Stimulated activated CD8-positive, alpha-beta memory T cell treated with anti-CD3 and anti-CD28 coated beads, Interleukin-4, amount 100 ng/mL, for 24 hours (primary cell): ENCODE measurements at places on chromosomes 12 and 14.

DNA sequence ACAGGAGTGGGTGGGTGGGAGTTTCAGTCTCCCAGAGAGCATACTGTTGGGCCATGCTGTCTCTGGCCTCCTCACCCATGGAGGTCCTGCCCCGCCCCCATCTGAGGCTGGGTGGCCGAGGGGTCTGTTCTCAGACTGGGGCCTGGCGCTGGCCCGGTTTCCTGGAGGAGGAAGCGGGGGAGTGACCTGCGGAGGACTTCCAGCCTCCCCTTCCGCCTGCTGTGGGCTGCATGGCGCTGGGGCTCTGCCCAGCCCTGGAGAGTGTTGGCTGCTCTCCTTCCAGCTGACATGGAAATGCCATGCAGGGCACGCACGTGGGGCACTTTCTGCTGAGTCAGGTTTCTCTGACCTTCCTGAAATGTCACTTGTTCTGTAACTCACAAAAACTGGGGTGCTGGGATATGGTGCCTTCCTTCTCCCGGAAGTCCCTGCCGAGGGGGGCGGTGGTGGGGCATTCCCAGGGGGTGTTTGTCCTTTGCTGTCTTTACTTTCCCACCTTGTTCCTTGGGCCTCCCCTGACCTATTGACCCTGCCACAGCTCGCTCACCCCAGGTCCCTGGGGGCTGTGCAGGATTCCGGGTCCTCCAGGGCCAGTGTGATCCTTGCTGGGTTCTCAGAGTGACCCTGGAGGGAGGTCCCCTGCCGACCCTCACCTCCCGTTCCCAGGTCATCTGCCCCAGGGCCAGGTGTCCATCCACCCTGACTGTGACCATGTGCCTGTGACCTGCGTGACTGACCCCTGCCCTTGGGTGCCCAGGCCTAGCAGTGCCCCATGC is 23.6 kb downstream of the PACS2 start:
- DNase-seq = no peak

- DNase-seq = no peak
Observed at GRCh38 chr14:62673014-62673755, 372.1 kb downstream of the KCNH5 start.

- no peak for DNase-seq
Observed at GRCh38 chr12:100273782-100274181, 6.8 kb downstream of the SCYL2 start.

DNA sequence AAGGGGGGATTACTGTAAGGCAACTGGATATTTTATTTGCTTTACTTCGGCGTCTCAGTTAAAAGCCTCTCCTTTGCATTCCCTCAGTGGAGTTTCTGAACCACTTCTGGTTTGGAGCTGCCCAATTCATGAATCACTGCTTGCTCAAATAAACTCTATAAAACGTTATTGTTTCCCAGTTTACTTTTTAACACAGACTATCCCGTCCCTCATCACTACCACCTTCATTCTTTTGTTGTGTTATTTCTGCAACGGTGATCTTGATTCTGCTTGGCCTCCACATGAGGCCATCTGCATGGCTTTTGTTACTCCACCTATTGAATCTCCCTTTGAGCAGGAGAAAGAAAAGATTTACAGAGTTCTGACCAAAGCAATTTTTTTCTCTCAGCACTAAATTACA is 104.0 kb upstream of the PLEKHA5 start:
- no peak for DNase-seq

DNA sequence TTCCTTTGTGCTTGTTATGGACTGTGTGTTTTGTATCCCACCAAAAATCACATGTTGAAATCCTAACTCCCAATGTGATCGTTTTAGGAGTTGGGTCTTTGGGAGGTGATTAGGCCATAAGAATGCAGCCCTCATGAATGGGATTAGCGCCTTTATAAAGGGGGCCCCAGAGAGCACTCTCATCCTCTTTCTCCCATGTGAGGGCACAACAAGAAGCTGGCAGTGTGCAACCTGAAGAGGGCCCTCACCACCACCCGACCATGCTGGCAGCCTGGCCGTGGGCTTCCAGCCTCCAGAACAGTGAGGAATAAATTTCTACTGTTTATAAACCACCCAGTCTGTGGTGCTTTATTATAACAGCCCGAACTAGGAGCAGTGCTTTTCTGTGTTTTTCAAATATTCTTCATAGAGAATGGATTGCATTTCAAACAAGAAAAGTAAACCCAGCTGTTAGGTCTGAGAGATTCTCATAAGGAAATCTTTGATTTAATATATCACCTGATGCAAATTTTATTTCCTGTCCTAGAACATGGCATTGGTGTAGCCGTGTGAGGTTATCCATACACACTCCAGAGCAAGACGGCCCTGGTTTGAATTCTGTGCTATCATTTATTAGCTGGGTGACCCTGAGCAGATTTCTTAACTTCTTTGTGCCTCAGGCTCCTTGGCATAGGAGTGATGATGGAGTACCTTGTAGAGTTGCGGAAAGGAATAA is 27.8 kb downstream of the HSPB8 start:
- DNase-seq = no peak

GRCh38 chr12:93032758-93033157 is 103.7 kb upstream of the EEA1 start:
- DNase-seq = no peak

DNA sequence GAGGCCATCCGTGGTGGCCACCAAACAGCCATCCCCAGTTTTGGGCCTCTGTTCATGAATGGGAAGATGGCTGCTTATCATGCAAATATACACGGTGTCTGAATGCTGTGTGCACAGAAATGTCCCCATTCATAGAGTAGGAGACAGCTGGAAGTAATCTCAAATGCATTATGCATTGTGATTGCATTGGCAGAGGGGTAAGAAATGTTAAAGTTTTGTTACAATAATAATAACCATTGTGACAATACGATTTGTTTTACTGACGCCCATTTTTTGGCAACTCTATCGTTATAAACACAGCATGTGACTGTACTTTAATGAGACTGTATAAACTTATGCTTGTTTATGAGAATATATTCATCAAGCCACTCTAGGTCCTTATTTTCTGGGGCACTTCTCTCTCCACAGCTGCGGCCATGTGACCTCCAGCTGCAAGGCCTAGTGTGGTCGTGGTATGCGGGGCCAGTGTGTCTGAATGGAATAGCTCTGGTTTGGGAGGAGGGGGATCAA is 474.3 kb downstream of the VRK1 start:
- no peak for DNase-seq

DNA sequence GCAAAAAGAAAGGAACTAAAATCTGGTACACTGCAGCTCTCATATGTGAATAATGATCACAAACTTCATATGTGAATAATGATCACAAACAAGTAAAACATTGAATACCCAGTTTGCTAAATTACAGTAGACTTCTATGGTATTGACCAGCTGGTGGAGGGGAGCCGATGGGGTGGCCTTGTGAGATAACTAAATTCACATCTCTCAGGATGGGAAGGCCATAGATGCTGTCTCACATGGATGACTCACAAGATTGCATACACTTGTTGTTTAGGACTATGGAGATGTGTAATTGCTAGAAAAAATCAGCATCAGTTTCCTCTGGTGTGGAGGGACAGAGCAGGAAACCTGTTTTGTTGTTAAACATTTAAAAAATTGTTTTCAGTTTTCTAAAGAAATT is 49.2 kb downstream of the ACACB start:
- DNase-seq = no peak

GRCh38 chr12:64678835-64679234 is 68.5 kb downstream of the RASSF3 start:
- DNase-seq = no peak

- DNase-seq = no peak
Observed at GRCh38 chr12:94615260-94616181, 34.8 kb downstream of the TMCC3 start.

DNA sequence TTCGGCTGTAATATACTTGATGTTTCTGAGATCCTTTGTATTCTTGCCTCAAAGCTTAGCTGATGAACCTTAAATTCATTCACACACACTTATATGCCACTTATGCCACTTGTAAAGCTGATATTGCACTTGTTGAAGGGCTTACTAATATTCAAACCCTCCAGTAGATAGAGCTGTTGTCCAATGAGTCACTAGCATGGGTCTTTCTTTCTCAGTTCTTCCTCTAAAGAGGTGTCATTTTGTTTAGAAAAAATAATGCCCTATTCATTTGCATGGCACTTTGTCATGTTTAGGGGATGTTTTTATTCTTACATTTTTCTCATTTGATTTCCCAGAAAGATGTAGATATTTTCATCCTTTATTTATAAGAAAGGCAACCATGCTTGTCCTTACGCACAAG is 56.4 kb downstream of the MON2 start:
- DNase-seq = no peak

DNA sequence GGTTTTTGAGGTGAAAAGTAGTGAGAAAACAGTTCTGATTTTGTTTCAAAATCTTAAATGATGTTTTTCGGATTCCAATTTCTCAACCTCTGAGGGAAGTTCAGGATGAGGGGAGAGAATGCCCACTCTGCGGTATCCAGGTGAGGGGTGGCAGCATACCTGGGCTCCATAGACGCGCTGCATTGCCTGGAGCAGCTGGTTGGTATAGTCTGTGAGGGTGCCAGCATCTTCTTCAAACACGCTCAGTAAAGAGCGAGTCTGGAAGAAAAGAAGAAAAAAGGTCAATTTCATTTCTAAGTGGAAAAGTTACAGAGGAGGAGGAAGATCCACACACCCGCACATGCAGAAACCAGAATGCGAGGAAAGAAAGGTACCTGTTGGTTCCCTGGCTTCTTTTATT is 7.0 kb downstream of the APPL2 start:
- no peak for DNase-seq
